ENCODE measurements at places on chromosomes 12 and 14.

DNA sequence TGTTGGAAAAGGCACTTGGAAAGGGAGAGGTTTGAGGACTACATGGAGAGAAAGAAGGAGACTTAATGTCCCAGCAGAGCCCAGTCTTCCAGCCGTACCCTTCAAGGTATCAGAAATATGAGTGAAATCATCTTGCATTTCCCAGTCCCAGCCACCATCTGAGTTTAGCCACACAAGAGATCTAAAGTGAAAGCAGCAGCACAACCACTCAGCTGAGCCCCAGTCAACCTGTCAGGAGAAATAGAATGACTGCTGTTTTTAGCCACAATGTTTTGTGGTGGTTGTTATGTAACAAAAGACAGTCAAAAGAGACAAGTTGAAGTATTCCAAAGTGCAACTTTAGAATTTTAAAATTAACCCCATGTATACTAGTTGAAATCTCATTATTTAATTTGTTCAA, 28.0 kb downstream of the DERA start:
- DNase-seq: no peak

- no peak for DNase-seq
Observed at GRCh38 chr14:65339866-65340265, 72.7 kb upstream of the FUT8 start.

GRCh38 chr12:60921541-60921940, 1325.7 kb downstream of the SLC16A7 start:
- DNase-seq: no peak

GRCh38 chr12:119157528-119157927, 21.2 kb upstream of the HSPB8 start:
- no peak for DNase-seq

DNA sequence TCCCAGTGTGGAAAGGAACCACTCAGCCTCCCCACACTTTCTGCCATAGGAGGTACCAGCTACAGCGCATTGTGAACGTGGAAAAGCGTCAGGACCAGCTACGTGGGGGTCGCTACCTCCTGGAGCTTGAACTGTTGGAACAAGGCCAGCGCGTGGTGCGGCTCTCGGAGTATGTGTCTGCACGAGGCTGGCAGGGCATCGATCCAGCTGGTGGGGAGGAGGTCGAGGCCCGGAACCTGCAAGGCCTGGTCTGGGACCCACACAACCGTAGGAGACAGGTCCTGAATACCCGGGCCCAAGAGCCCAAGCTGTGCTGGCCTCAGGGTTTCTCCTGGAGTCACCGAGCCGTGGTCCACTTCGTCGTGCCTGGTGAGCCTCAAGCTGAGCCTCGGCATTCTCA, 96.8 kb downstream of the B4GALNT3 start:
- DNase-seq: no peak

GRCh38 chr12:76746516-76746915, 17.4 kb upstream of the ZDHHC17 start:
- DNase-seq: no peak

DNA sequence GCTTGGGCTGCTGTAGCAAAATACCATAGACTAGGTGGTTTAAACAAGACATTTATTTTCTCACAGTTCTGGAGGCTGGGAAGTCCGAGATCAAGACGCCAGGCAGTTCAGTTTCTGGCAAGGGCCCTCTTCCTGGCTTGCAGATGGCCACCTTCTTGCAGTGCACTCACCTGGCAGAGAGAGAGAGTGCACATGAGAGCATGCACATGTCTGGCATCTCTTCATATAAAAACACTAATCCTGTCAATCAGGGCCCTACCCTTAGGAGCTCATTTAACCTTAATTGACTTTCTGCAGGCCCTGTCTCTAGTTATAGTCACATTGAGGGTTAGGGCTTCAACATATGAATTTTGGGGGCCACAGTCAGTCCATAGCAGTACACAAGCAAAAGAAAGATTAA, 12.4 kb upstream of the EVL start:
- DNase-seq: peak; percentile 15

GRCh38 chr14:42469637-42470426, 863.2 kb downstream of the LRFN5 start:
- no peak for DNase-seq

Data from NCI-H82 (cell line).